CD4-positive, alpha-beta T cell (primary cell): ENCODE measurements at places on chromosomes 6 and 20. TPM values are rescaled to one million over a fixed set of nuclear protein-coding genes. Genes with fewer than 3 reads are reported as not detected.

DNA sequence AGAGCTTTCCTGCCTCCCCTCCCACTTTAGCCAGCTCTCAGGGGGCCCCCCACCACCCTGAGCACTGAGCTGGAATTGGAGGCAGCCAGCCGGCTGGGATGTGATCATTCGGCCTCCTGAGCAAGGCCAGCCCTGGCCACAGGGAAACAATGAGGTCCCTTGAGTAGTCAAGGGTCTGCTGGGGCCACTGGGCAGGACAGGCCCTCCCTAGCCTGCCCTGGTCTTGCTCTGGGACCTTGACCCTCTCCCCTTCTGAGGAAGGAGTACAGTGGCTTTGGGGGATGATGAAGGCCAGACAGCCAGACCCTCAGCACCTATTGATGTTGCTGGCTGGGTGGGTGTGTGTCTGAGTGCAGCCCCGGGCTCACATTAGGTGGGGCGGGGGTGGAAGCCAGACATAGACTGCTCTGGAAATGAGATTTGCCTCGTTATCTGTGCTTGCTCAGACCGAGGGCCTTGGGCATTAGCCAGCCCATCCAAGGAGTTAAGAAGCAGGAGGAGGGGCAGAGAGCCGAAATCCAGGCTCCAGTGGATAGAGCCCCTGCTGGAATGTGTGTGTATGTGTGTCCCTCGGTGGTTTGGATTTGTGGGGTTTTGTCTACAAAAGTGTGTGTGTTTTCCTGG, 21.3 kb downstream of the CD40 start:
- DNase-seq = no peak
- peaks cover 13% of the 10 kb centered on the region for H3K27me3 ChIP-seq
- no peaks in the 10 kb centered on the region for H3K36me3 ChIP-seq
- H3K27ac ChIP-seq = no peak overlapping the region

DNA sequence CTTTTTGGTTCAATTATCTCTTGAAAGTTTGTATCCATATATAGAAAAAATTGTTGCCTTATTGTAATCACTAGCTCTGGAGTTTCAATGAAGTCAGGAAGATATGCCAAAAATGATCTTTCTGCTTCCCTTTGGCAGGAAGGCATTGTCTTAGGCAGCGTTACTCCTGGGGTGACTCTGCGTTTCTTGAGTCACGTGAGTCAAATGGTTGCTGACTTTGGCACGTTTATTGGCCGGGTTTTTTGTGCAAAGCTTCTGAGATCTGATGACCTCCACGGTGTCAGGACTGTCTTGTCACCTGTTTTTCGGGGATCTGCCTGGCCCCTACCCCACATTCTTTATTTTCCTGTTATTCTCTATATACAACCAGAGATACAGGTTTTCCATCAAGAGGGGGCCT, 10.4 kb downstream of the PHACTR3 start:
- no peak for DNase-seq
- H3K36me3 ChIP-seq = no peaks in the 10 kb centered on the region
- H3K27me3 ChIP-seq = peaks cover 8% of the 10 kb centered on the region
- H3K4me1 ChIP-seq = no peaks in the 10 kb centered on the region

GRCh38 chr6:41392246-41392645, 56.8 kb downstream of the NCR2 start:
- no peak overlapping the region for H3K27ac ChIP-seq
- DNase-seq = no peak
- no peaks in the 10 kb centered on the region for H3K4me1 ChIP-seq

DNA sequence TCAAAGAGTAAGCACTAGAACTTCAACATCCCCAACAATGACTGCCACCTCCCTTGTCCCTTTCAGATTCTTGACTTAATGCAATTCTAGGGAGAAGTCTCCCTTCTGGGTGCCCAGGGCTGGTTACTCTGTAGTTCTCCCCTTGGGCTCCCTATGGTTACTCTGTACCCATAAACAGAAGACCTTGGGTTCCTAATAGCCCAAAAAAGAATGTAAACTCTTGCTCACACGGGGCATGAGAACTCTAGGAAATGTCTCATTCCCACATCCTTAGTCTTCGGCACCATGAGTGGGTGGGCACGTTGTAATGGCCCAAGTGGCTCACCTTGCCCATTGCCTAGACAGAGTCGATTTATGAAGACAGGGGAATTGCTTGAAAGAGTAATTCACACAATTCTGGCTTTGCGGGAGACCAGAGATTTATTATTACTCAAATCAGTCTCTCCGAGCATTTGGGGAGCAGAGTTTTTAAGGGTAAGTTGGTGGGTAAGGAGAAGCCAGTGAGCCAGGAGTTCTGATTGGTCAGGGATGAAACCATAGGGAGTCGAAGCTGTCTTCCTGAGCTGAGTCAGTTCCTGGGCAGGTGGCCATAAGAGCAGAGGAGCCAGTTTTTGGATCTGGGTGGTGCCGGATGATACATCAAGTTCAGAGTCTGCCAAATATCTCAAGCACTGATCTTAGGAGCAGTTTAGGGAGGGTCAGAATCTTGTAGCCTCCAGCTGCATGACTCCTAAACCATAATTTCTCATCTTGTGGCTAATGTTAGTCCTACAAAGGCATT, 61.2 kb upstream of the SIRPG start:
- no peak overlapping the region for H3K4me3 ChIP-seq
- H3K27ac ChIP-seq = no peak overlapping the region
- no peaks in the 10 kb centered on the region for H3K36me3 ChIP-seq
- H3K27me3 ChIP-seq = no peaks in the 10 kb centered on the region

GRCh38 chr6:23910420-23910819, 215.6 kb upstream of the NRSN1 start:
- no peak overlapping the region for H3K27ac ChIP-seq
- H3K27me3 ChIP-seq = no peaks in the 10 kb centered on the region
- no peak for DNase-seq
- no peak overlapping the region for H3K4me3 ChIP-seq
- no peaks in the 10 kb centered on the region for H3K4me1 ChIP-seq

DNA sequence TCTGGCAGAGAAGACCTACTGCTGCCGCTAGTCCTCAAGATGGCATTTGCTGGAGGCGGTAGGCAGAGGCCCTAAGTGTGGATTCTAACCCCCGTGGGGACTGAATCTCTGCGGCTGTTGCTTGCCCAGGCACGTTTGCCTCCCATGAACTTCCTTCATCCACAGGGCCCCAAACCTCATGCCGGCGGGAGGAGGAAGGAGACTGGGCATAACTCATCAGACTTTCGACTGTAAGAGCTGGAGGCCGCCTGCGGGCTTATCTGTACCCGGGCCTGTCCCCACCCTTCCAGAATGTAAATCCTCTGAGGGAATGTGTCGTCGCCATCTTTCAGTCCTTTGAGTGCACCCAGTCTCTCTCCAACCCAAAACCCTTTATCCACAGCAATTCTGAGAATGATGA, 990 bp downstream of the ZFP57 start:
- H3K36me3 ChIP-seq = no peaks in the 10 kb centered on the region
- peaks cover 15% of the 10 kb centered on the region for H3K4me1 ChIP-seq
- no peak overlapping the region for H3K27ac ChIP-seq
- H3K4me3 ChIP-seq = no peak overlapping the region

- DNase-seq = no peak
- no peaks in the 10 kb centered on the region for H3K4me1 ChIP-seq
- H3K4me3 ChIP-seq = no peak overlapping the region
- H3K27me3 ChIP-seq = no peaks in the 10 kb centered on the region
- no peak overlapping the region for H3K27ac ChIP-seq
These were observed 611.9 kb upstream of the MAN1A1 start for GRCh38 chr6:119961450-119961849.

DNA sequence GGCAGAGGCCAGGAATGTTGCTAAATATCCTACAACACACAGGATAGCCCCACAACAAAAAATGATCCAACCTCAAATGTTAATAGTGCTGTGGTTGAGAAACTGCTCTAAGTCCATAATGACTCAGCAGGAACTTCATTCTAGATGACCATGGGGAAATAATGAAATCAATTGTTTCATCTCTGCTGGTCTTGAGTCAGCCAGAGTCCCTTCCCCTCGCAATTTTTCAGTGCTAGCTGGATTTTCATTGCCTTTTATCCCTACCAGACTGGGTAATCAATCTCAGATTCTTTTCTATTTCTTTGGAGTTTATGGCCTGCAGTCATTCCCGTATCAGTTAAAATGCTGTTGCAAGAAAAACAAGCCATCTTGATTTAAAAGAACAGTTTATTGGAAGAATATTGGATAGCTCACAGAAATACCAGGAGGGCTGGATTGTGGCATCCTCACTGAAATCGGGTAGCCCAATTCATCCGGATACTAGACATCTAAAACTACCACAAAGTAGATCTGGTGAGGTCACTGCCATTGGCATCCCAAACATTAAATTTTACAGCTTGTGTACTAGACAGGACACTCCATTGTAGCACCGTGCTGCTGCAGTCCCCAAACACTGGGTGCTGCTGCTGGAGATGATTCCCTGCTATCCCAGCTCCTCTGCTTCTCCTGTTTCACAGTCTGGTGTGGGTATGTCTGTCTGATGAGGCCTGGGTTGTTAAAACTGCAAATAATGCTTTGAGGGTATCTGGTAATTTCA, 30.3 kb upstream of the POPDC3 start:
- no peak for DNase-seq
- no peak overlapping the region for H3K27ac ChIP-seq
- no peaks in the 10 kb centered on the region for H3K36me3 ChIP-seq
- H3K4me1 ChIP-seq = no peaks in the 10 kb centered on the region
- H3K27me3 ChIP-seq = peaks cover 5% of the 10 kb centered on the region

The GCNT2 gene
- total RNA-seq = 1.8 TPM

The DSN1 gene
- total RNA-seq = 14.3 TPM

The ANGPT4 gene
- total RNA-seq = not detected

The GPR6 gene
- total RNA-seq = not detected

The PCED1A gene
- total RNA-seq = 69.7 TPM
